Mesothelial cell of epicardium (in vitro differentiated cells): ENCODE measurements at places on chromosomes 7 and 10.

DNA sequence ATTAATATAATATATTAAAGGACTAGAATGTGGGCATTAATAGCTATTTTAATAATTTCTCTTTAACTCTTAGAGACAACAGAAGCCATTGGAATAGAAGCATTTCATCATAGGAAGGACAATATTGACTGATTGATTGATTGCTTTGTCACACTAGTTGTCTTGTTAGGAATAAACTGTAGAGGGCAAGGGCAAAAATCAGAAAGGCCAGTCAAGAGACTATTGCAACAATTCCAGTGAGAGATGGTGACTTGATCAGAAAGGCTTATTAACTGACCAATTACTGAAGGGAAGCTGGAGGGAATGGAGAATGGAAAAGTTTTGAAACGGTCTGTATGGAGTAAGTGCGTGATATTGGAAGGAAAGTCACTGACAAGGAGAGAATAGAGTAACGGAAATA lies 87.3 kb downstream of the RUNDC3B start:
- H3K27me3 ChIP-seq, result no peaks in the 10 kb centered on the region
- H3K36me3 ChIP-seq, result no peaks in the 10 kb centered on the region
- H3K4me3 ChIP-seq, result no peak overlapping the region
- no peaks in the 10 kb centered on the region for H3K4me1 ChIP-seq
- DNase-seq, result no peak

GRCh38 chr10:77223526-77224460 lies 413.8 kb downstream of the KCNMA1 start:
- DNase-seq, result no peak
- no peaks in the 10 kb centered on the region for H3K27me3 ChIP-seq
- no peak overlapping the region for H3K27ac ChIP-seq
- H3K36me3 ChIP-seq, result no peaks in the 10 kb centered on the region
- H3K4me1 ChIP-seq, result peaks cover 21% of the 10 kb centered on the region

DNA sequence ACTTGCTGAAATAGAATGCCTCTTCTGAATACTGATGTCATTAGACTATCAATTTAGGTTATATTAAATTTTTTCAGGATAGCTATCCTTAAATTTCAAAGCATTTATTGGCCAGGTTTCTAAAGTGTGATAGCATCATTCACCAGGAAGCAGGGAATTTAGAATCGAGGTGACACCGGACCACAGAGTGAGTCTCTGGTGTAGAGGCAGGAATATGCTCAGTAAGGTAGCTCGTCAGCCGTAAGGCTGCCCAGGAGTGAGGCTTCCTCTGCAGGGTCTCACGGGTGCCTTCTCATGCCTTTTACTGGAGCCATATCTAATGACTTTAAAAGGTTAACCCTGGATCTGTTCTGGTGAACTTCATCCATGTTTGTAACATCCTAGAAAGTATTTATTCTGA lies 170.8 kb upstream of the KLF14 start:
- no peak overlapping the region for H3K4me3 ChIP-seq
- no peak overlapping the region for H3K27ac ChIP-seq
- no peaks in the 10 kb centered on the region for H3K36me3 ChIP-seq
- H3K4me1 ChIP-seq, result peaks cover 26% of the 10 kb centered on the region

DNA sequence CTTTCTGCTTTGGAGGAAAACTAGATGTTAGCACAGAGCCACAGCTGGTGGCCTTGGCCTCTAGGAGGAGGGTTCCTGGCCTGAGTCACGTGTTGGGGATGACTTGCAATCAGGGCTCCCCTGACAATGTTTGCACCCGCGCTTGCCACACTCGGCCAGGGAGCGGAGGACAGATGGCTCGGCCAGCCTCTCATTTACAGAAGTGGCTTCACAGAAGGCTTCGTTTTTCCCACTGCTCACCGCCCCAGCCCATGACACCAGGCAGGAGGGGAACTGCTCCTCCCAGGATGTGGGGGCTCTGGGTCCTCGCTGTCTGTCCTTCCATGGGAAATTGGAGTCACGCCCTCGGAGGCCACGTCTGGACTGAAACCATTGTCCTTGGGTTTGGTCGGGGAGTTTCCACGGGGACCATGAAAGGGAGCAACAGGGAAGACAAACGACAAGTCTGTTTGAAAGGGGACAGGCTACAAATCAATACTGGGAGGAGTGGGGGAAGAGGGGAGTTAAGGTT lies 49.6 kb upstream of the UBE3C start:
- no peaks in the 10 kb centered on the region for H3K36me3 ChIP-seq
- no peak for DNase-seq

DNA sequence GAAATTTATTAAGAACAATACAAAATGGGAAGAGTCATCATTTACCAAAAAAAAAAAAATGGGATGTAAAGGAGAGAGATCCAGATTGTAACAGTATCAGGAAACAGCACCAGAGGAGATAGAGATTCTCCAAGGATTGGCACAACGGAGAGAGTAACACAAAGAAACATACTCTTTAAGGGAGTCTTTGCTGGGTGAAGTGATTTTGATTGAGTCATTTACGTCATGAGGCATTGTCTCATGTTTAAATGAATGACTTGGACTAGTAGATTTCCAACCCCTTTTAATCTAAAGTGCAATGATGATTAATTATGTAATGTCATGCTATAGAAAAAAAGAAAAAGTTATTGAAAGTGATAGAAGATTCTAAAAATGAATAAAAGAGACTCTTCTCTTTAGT lies 68.8 kb downstream of the ITGB8 start:
- DNase-seq, result no peak
- H3K27ac ChIP-seq, result no peak overlapping the region
- H3K36me3 ChIP-seq, result peaks cover 18% of the 10 kb centered on the region
- no peak overlapping the region for H3K4me3 ChIP-seq
- peaks cover 10% of the 10 kb centered on the region for H3K4me1 ChIP-seq

DNA sequence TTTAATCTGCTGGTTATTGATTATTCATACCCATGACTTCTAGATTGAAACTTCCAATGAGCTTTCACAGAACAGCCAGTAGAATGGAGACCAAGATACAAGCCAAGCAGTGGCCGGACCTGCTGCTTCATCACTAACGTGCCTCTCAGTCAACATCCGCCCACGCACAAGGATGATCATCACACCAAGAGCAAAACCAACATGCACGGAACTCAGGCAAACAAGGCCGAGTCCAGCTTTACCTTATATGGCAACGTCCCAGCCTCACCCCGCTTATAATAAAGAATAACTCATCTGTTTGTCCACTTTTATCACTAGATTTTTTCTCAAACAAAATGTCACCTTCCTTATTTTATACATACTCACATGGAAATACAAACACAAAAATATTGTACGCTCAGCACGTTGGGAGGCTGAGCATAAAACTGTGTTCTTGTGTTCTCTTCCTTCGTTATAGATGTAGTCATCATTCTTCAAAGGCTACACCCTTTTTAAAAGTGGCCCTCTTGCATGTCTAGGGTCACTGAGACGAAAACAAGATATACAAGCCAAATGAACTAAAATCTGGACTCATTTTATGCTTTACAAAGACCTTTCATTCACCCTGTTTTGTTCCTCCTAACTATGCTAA lies 122.7 kb downstream of the SFMBT2 start:
- H3K36me3 ChIP-seq, result no peaks in the 10 kb centered on the region
- H3K27ac ChIP-seq, result no peak overlapping the region
- DNase-seq, result no peak
- H3K4me1 ChIP-seq, result no peaks in the 10 kb centered on the region

- H3K36me3 ChIP-seq, result no peaks in the 10 kb centered on the region
- H3K4me3 ChIP-seq, result no peak overlapping the region
- H3K27me3 ChIP-seq, result no peaks in the 10 kb centered on the region
- peak overlapping the region; percentile 13 for H3K27ac ChIP-seq
- no peak for DNase-seq
These were observed 19.0 kb upstream of the RHOBTB1 start for GRCh38 chr10:60962946-60963345.

DNA sequence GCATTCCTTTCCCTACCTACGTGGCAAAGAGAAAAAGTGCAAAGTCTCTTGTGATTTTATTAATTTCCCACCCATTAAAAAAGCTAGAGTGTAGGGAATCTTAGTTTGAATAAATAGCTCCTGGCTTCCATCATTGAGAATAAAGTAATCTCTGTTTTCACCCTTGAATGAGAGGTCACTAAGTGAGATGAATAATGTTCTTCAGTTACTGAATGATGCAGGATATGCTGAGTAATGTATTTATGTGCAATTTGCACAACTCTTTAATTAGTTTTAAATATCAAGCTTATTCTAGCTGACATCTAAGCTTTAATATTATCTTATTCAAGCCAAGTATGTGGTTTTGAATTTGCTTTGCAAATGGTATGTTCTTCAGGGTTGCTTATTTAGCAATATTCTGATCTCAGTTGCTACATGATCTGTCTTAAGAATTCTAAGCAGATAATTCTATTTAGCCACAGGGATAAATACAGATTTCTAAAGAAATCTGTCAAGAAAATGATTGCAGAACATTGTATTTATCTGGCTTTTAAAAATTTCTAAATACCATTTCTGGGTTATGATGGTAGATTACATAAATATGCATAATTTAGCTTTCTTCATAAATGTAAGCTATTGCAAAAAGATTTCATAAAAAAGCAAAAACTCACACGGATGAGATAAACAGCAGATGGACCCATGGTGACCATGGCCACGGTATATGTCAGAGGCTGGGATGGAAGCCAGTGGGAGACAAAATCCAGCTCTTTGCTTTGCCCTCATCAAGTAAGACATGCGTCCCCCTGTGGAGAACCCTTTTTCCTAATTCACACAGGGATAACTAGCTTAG lies 141.0 kb downstream of the MACC1 start:
- H3K36me3 ChIP-seq, result no peaks in the 10 kb centered on the region
- no peak overlapping the region for H3K27ac ChIP-seq
- no peak for DNase-seq
- H3K4me3 ChIP-seq, result no peak overlapping the region
- H3K27me3 ChIP-seq, result no peaks in the 10 kb centered on the region

GRCh38 chr10:58372607-58373441 lies 12.4 kb upstream of the TFAM start:
- no peak overlapping the region for H3K4me3 ChIP-seq
- peaks cover 2% of the 10 kb centered on the region for H3K36me3 ChIP-seq
- H3K4me1 ChIP-seq, result peaks cover 10% of the 10 kb centered on the region
- no peaks in the 10 kb centered on the region for H3K27me3 ChIP-seq

GRCh38 chr10:77669892-77670291 lies 32.3 kb upstream of the KCNMA1 start:
- H3K27ac ChIP-seq, result no peak overlapping the region
- no peak for DNase-seq
- H3K36me3 ChIP-seq, result no peaks in the 10 kb centered on the region
- no peaks in the 10 kb centered on the region for H3K4me1 ChIP-seq

DNA sequence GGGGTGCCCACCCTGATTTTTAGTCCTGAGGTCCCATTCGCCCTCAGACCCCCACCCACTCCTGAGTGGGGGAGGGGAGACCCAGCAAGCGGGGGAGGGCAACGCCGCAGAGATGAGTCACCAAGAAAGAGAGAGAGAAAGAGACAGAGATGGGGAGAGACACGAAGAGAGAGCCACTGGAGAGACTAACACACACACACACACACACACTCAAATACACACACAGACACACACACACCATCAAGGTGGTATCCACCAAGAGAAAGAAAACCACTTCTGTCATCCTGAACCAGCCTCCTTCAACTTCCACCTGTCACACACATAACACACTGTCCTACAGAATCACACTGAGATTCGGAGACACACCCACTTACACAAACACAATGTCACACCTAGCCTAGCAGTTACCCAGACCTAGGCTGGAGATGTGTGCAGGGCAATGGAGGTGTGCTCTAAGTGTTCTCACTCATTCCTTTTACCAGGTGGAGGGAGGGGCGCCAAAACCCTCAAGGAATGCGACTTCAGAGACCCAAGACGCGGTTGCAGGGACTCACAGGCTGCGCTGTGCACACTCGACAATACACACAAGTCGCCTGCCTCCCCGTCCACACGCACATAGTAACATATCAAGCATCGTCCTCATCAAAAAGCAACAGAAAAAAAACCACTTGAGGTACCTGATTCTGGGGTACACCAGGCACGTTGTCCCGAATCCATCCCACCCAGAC lies 3.9 kb upstream of the VGF start:
- H3K4me3 ChIP-seq, result no peak overlapping the region
- no peak overlapping the region for H3K27ac ChIP-seq
- H3K27me3 ChIP-seq, result peaks cover 100% of the 10 kb centered on the region

DNA sequence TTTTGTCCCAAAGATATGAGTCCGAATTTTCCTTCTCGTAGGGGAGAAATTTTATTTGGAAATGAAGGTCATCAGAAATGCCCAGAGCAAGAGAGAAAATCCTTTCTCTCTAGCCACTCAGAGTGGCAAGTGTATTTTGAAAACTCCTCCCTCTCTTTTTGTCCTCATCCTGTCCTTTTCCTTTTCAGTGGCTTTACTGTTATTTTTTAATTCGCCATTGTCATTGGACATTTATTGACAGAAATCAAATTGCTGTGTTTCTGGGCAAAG lies 39.6 kb downstream of the TET1 start:
- peaks cover 45% of the 10 kb centered on the region for H3K4me1 ChIP-seq
- DNase-seq, result no peak
- peak overlapping the region; percentile 80 for H3K4me3 ChIP-seq
- H3K27ac ChIP-seq, result peak overlapping the region; percentile 95
- peaks cover 7% of the 10 kb centered on the region for H3K36me3 ChIP-seq

DNA sequence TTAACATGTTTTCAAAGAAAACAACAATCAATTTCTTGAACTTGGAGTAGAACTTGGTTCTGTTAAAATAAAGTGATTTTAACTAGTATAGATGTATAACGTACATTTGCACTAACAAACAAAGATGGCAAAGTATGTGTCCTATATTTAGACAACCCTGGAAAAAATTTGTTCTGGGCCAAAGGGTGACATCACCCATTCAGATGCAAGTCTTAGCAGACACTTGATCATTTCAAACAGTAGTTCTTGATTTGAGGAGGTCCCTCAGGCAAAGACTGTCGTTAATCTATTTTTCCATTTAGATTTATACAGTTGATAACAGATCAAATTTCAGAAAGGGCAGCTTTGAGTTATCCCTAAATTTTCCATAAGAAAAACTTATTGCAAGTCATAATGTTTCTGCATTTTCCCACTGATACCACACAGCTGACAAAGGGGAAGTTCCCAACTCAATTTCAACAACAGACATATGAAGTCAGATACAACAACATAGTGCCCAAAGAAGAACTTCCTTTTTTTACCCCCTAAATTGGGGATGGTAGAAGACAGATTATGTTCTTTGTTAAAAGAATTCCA lies 5.2 kb downstream of the NMT2 start:
- no peaks in the 10 kb centered on the region for H3K36me3 ChIP-seq
- no peaks in the 10 kb centered on the region for H3K27me3 ChIP-seq
- no peak overlapping the region for H3K27ac ChIP-seq
- H3K4me3 ChIP-seq, result no peak overlapping the region
- DNase-seq, result no peak

DNA sequence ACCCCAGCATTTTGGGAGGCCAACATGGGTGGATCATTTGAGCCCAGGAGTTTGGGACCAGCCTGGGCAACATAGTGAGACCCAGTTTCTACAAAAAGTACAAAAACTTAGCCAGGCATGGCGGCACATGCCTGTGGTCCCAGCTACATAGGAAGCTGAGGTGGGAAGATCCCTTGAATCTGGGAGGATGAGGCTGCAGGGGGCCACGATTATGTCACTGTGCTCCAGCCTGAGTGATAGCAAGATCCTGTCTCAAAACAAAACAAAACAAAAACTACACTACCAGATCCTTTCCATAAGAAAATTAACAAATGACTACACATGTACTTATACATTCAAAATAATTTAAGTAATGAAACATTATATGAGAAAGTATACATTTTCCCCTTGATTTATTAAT lies 116.4 kb upstream of the KLF6 start:
- H3K27ac ChIP-seq, result no peak overlapping the region
- H3K4me1 ChIP-seq, result peaks cover 8% of the 10 kb centered on the region
- no peaks in the 10 kb centered on the region for H3K27me3 ChIP-seq
- no peak for DNase-seq
- no peak overlapping the region for H3K4me3 ChIP-seq
- H3K36me3 ChIP-seq, result no peaks in the 10 kb centered on the region

- H3K4me3 ChIP-seq, result no peak overlapping the region
- DNase-seq, result no peak
- H3K27me3 ChIP-seq, result peaks cover 72% of the 10 kb centered on the region
- peaks cover 5% of the 10 kb centered on the region for H3K4me1 ChIP-seq
These were observed 365.6 kb upstream of the AUTS2 start for GRCh38 chr7:69232445-69233376.
